ENCODE measurements at places on chromosomes 7 and 10.

DNA sequence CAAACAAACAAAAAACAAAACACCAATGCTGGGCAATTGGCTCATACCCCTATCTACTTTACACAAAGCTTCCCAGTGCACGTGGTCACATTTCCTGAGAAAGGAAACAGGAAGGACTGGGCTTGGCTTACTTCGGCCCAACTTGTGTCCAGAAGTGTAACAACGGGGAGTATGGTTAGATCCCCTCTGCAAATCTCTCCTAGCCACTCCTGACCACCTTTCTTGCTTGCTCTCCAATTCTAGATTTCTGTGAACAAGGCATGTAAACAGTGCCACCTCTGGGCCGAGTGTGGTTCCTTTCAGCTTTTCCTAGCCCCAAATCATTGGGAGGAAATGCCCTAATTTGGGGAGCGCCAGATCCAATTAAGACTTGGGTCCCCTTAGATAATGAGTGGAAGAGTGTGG, 21.0 kb upstream of the FRAT2 start:
- no peak for DNase-seq

DNA sequence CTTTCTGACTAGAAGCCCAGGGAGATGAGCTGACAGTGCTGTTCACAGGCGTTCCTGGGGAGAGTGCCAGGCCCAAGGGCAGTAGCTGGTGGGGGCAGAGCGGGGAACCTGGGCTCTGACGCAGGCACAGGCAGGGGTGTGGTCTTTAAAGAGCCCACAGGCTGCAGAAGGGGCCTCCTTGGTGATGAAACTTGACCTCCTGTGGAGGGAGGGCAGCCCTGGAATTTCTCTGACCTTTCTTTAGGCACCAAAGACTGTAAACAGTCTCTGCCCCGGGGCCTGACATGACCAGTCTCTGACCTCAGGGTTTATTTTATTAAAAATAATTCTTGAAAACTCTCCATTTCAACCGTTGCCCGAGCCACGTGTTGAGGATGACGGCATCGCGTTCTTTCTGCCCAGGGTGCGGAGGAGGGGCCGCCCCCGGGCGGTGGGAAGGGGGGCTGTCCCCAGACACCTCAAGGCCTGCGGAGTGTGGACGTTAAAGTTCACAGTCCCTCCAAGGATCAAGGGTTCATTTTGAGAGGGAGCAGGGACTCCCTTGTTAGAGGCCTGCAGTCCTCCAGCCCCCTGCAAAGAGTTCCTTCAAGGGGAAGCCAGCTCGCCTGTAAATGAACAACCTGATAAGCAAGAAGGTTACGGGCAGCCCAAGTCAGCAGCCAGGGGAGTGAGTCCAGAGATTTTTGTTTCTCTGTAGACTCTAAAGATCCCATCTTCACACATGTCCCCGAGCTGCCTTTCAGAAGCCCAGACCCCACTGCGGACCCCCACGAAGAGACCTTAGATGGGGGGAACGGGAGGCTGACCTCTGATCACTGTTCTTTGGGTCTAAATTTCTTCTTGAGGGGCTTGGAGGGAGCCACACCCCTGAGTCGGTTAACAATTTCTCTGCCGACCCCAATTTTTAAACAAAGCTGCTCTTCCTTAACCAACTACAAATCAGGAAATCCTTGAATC, 128.9 kb downstream of the VIPR2 start:
- no peak for DNase-seq

GRCh38 chr10:102208311-102209035, 17.6 kb upstream of the ELOVL3 start:
- DNase-seq = no peak

DNA sequence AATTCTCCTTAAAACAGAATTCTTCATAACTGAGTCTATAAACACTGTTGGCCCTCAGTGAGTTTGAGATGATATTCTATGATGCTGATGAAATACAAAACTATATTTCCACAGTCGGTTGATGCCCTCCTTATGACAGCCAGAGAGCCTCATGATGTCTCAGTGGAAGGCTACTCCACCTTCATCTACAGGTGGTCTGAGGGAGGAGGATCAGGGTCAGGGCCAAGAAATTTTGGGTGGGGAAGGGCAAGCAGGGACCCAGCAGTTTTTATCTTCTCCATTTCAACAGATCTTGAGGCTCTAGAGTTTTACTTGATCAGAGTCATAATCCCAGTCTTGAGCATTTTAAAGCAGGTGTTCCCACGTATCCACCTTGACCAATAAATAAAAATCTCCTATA, 90.8 kb downstream of the CCDC71L start:
- no peak for DNase-seq

GRCh38 chr7:17743316-17743715, 197.0 kb downstream of the SNX13 start:
- DNase-seq = no peak

DNA sequence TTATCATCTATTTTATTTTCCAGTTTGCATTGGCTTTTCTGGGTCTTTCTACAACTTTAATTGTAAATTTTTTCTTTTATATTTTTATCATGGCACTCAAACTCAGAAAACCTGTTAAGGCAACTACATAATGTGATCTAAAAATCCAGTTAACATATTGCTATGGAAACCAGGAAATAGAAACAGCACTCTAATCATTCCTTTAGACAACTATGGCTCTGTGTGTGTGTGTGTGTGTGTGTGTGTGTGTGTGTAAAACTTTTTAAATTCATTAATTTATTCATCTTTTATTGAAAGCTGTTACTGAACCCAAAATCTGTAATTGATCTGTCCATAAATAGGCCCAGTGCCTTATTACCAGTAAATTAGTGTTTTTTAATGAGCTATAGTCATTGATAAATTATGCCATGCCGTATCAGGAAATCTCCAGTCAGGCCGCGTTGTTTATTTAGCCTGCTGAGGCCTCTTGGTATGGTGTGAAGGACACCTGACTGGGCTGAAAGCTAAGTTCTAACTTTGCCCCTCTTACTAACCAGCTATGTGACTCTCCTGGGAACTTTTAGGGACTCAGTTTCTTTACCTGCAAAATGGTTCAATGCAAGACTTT, 1.5 kb upstream of the MET start:
- no peak for DNase-seq

DNA sequence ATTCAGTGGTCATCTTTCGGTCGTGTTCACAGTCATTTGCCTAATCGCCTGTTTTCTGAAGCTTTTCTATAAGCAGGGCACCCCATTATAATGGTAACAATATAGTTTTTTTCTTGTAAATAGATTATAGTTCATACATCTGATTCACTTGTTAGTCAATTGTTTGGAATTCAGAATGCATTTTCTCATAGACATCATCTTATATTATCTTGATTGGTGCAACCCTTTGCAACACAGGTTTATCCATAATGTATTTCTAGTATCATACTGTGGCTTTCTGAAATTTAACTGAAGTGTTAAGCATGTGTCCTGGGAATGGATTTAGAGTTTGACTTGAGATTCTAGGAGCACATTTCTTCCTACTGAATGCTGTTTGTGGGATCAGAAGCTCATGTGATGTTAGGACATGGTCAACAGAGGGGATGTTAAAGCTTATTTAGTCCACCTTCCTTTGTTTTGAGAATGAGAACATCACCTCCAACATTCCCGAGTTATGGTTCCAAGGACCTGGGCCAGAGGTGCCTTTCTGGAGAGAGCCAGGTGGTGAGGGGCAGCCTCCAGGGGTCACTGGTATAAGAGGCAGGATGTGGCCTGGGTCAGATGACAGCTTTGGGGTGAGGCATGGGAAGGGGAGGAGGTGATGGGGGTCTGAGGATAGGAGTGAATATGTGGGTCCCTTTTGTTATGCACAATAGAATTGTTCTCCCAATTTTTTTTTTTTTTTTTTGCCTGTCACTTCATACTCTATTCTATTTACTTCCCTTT, 415.6 kb downstream of the EXOC4 start:
- DNase-seq = no peak

GRCh38 chr10:68700197-68700596, 20.8 kb upstream of the CCAR1 start:
- DNase-seq = no peak

DNA sequence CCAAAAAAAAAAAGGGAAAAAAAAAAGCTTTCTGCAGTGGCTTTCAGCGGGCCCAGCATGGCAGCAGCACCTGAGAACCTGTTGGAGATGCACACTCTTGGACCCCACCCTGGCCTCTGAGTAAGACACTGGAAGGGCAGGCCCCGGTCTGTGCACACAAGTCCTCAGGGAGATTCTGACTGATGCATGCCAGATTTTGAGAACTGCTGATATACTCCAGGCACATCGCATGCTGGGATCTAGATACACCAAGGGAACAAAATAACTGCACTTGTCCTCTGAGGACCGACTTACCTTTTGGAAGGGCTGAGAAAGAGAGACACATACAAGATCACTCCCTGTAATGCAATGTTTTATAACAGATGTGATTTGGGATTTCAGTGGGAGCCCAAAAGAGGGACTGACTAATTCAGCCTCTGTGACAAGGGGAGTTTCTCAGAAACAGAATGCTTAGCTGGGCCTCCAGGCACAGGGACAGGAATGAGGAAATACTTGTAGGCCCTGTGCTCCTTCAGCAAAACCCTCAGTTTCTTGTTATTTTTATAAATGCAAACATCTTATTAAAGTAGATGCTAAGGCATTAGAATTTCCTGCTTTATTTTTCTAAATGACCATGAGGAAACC, 8.2 kb downstream of the EGFR start:
- DNase-seq = no peak

GRCh38 chr7:73429215-73429614, 4.4 kb upstream of the FZD9 start:
- no peak for DNase-seq

- no peak for DNase-seq
These were observed 5.2 kb upstream of the POT1 start for GRCh38 chr7:124934841-124935240.

DNA sequence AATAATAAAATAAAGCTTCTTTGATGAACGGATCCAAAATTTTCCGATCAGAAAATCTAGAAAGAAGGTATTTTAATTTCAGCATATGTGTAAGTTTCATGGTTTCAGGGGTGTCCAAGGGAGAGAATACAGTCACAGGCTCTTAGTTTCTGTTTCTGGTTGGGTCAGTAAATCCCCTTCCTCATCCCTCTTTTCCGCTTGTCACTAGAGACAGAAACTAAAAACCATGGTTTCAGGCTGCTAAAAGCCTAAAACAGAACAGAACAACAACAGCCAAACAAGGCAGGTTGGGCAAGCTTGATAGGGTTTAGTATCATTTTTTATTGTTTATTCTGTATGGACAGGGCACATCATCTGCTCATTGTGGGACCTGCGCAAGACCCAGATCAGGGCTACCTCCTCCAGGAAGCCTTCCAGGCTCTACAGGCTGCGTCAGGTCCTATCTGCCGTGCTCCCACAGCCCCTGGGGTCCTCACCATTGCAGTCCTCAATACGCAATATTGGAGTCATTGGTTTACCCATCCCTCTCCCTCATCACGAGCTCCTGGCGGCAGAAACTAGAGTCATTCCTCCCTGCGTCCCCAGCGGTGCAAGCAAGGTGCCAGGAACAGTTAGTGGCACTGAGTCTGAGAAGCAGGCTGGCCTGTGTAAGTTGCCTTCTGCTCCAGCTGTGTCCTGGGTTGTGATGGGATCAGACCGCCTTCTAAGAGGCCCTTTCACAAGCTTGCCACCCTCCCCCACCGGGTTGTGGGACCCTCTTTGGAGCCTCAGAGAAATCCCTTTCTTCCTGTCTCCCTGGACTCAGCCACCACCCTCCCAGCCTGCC, 70.2 kb upstream of the CUX1 start:
- no peak for DNase-seq

DNA sequence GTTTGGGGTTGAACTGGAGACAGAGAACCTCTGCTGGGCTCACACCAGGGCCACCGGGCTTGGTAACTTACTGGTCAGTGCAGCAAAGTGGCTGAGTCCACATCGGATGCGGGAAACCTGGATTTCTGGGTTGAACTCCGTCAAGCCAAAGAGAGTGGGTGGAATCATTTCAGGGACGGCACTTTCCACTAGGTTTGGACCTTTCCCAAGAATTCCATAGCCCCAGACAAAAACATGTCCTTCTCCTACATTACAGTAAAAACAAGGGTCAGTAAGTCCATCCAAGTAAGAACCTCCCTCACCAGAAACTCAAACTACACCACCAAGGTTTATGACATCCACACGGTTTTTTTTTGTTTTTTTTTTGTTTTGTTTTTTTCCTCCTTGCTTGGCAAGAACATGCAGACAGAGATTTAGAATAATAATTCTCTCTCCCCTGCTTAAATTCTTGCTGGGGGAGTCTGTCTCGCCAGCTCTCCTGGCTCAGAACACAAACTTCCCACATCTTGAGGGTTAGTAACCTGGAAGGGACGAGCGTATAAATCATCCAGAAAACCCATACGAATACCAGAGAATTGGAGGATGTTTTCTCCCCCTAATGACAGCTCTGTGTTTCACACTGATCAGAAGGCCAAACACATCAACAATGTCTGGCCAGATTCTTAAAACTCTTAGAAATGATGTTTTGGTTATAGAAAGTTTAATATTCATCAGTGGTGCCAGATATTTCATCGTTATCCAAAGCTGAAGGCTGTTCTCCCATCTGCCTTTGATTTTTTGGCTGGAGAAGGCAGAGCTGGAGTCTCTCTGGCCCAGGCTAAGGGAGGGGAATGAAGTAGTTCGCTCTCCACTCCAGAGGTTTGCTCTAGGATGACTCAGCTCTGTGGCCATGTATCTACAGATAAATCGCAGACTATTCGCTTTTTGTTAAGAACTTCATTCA, 17.5 kb downstream of the RCC1L start:
- DNase-seq = no peak

DNA sequence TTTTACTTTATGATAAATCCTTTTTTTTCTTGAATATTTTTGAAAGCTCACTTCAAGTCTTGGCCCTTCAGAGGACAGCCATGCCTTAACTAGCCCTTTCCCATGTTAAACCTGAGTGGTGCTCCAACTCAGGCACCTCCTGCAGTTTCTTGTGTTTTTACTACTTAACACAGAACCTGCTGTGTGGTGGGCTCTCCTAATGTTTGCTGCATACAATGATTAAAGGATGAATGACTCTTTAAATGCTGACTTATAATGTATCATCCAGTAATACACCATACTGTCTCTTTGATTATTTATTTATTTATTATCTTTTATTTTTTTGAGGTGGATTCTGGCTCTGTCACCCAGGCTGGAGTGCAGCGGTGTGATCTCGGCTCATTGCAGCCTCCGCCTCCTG, 179.4 kb downstream of the SEMA3E start:
- DNase-seq = no peak

DNA sequence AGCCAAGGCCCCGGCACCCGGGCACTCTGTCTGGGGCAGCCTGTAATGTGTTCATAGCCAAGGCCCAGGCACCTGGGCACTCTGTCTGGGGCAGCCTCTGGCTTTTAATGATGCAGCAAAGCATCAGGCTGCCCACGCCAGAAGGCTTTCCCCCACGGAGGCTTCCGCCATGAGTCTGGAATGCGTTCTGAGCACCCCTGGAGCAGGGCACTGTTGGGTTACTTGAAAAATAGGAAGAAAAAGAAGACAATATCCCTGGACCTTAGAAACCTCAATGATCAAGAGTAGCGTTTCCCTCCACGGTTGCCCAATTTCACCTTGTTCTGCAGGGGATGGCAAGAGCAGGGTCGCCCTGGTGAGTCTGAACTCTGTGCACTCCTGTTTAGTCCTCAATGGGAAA, 565.0 kb downstream of the PTPRN2 start:
- no peak for DNase-seq

Measured in activated naive CD4-positive, alpha-beta T cell treated with anti-CD3 and anti-CD28 coated beads, Interleukin-2, amount 50 U/mL, for 72 hours (primary cell).